ENCODE measurements at places on chromosomes 13 and 19. TPM values are rescaled to one million over a fixed set of nuclear protein-coding genes. Genes with fewer than 3 reads are reported as not detected.

GNG8 gene
- not detected for total RNA-seq

ZNF763 gene
- total RNA-seq = 3.4 TPM

CACNG7 gene
- total RNA-seq = 1.9 TPM

OR10H1 gene
- not detected for total RNA-seq

NLRP11 gene
- not detected for total RNA-seq

CNN1 gene
- 2.2 TPM for total RNA-seq

WTIP gene
- total RNA-seq = 3.6 TPM

CERS4 gene
- total RNA-seq = 2.1 TPM

TMC4 gene
- total RNA-seq = 0.27 TPM

PSG1 gene
- total RNA-seq = not detected

SHANK1 gene
- total RNA-seq = 4.2 TPM

KIR3DL1 gene
- total RNA-seq = not detected

RGL3 gene
- total RNA-seq = 0.41 TPM

PDX1 gene
- total RNA-seq = not detected

ZNF442 gene
- 0.98 TPM for total RNA-seq

KL gene
- 0.81 TPM for total RNA-seq

KCNRG gene
- 1.4 TPM for total RNA-seq
